ENCODE measurements at places on chromosomes 11 and 22.

DNA sequence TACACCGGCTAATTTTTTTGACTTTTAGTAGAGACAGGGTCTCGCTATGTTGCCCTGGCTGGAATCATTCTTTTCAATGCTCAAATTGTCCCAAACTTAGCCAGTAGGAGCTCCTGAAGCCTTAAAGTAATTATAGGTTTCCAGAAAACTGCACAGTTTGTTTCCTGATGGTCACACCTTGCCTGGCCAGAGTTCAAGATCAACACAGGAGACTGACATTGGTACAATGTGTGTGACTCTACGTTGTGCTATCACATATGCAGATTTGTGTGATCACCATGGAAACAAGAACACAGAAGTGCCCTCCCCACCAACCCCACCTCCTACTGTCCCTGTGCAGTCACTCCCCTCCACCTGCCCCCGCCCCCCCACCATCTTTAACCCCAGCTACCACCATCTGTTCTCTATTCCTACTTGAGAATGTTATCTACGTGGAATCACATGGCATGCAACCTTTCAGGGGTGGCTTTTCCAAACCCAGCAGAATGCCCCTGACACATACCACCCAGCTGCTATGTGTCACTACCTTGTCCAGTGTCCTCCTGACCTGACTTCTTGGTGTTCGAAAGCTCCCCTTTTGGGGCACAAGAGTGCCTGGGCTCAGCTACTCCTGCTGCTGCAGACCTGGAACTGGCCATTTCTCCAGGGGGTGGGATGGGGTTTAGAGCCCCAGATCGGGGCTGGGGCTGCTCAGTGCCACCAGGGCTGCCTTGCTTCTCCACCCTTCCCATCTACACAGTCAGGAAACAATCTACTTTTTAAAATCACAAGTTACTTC, 6.1 kb upstream of the NAP1L4 start:
- DNase-seq = no peak

DNA sequence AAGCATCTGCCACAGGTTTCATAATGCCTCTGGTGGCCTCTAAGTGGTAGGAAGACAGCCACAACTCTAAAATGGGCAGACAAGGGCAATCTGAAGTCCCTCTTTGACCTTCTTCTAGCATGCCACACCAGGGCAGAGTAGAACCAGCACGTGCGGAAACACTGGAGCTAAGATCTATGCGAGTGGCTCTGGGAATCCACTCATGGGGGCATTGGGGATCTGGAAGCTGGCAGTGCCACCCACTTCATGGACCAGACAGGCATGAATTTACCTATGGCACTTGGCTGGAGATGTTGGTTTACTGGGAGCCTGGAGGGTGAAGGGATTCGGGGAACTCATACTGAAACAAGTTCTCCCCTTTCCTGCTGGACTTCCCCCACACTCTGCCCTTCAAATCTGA, 337.4 kb downstream of the MIAT start:
- no peak for DNase-seq

- no peak for DNase-seq
Measured at GRCh38 chr11:78066471-78066870, 2.8 kb downstream of the THRSP start.

DNA sequence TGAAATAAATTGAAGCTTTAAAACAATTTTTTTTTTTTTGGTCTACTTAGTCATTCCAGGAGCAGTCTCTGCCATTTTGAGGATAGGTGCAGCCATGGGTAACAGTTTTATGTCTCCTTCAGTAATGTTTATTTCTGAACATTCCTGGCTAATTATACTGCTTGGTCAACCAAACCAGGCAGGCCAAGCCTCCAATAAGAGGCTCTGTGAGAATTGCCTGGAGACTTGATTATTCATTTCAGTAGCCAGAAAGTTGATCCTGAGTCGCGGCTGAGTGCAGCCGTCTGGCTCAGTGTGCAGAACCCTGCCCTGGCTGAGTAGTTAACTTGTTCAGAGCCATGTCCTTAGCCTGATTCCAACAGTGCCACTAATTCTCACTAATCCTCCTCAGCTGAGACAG, 364.0 kb upstream of the FAT3 start:
- no peak for DNase-seq

GRCh38 chr11:4740735-4741134, 29.0 kb downstream of the OR51F1 start:
- DNase-seq = no peak

DNA sequence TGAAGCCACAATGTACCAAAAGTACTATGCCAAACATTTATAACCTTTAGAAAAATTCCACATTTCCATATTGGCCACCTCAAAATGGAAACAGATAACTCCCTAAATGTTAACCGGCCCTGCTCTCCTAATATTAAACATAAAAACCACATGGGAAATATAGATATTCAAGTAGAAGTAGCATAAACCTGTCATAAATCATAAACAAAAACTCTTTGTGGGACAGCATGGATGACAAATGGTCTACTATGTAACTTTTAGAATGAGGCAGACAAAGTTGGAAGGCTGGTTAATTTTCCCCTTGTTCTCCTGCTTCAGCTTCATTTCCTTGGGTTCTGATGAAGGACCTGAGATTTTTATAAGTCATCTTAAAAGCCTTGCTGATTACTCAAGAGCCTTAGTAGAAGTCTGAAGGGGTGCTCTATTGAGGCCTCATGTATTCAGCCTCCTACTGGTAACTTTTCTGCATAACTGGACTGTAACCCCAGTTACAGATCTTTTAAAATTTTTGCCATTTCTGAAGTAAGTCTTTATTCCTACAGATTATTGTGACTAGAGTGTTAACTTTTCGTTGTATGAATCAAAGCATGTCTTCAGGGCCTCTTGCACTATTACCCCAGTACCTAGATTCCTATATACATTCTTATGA, 116.4 kb downstream of the STIM1 start:
- no peak for DNase-seq

DNA sequence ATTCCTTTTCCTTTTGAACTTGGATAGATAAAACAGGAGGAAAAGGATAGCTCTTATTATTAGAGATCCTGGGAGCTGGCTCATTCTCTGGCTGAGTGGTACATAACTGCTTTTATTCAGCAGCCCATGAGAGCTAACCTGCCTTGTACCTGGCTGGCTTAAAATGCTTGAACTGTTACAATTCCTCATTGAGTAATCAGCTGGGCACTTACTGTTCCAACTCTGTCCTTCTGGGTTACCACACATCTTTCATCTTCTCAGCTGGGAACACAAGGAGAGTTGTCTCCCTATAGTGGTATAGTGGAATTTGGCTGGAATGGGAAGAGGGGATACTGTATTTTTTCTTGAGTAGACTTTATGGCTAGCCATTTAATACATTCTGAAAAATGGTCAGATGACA, 39.8 kb upstream of the SPTBN2 start:
- no peak for DNase-seq

GRCh38 chr11:130515829-130516553, 67.5 kb downstream of the ADAMTS15 start:
- no peak for DNase-seq

DNA sequence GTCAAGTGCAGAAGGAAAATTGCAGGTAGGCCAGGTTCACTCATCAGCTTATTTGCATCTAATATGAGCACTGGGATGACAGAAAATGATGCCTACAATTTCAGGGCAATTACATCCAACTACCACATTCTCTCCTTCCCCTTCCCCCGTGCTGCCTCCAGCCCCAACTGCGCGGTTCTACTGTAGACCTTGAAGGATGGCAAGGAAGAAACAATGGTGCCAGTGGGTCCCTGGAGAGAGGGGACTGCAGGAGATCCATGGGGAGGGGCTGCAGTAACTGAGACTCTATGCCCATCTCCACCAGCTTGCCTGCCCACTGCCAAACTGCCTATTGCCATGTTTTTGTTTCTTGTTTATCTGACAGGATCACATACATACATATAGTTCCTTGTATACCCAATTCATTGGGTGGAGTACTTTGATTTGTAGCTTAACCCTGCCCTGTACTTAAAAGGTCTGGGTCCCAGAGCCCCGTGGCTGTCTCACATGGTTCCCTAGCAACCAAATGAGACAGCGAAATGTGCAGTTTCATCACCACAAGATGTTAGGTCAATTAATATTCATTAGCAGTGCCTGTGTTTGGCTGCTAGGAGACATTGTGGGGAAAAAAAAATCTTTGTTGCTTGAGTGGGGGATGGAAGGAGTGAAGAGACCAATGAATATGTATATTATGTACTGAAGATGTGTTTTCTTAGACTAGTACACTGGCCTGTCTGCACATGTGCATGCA, 253.5 kb upstream of the PLET1 start:
- DNase-seq = no peak

GRCh38 chr11:64090806-64091516, 55.2 kb downstream of the FLRT1 start:
- no peak for DNase-seq

DNA sequence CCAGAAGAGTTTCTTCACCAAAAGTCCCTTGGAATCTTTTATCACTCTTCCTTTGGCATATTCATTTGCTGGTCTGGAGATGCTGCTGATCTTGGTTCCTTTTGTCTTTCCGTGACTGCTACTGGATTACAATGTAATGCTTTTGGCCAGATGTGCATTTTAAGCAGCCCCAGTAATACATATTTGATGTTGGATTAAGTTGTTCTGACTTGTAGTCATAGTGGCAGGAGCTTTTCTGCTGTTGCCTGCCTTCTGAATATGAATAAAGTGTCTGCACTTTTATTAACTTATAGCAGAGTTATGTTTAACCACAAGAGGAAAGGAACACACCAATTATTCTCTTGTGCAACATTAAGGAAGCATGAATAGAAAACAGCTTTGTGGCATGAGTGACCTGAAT, 360.0 kb upstream of the DDI1 start:
- DNase-seq = no peak

- no peak for DNase-seq
Measured at GRCh38 chr22:47564651-47565434, 802.4 kb downstream of the TBC1D22A start.

- DNase-seq = no peak
Measured at GRCh38 chr22:38957808-38958650, 620 bp downstream of the APOBEC3A start.

- DNase-seq = no peak
Measured at GRCh38 chr22:40791241-40791640, 27.9 kb downstream of the SLC25A17 start.

DNA sequence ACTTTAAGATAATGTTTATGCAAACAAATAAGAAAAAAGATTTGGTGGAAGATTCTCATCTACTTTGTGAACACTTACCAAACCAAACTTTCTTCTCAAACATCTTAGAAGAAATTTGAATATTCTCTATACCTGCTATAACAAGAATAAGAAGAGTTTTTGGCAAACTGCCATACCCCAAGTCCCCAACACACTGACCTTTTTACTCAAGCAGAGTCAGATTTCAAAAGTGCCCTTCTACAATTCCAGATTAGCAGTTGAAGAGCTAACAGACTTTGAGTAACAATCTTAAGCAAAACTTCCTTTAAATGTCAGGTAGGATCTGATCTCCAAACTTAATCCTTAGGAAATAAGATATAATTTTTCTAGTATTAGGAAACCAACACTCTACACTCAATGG, 33.9 kb downstream of the TSG101 start:
- no peak for DNase-seq

- DNase-seq = no peak
Measured at GRCh38 chr11:36296884-36297543, 926 bp downstream of the PRR5L start.

- no peak for DNase-seq
Measured at GRCh38 chr22:49903322-49904039, 14.8 kb downstream of the ALG12 start.

GRCh38 chr22:20956258-20957101, 10.6 kb upstream of the AIFM3 start:
- DNase-seq = no peak

DNA sequence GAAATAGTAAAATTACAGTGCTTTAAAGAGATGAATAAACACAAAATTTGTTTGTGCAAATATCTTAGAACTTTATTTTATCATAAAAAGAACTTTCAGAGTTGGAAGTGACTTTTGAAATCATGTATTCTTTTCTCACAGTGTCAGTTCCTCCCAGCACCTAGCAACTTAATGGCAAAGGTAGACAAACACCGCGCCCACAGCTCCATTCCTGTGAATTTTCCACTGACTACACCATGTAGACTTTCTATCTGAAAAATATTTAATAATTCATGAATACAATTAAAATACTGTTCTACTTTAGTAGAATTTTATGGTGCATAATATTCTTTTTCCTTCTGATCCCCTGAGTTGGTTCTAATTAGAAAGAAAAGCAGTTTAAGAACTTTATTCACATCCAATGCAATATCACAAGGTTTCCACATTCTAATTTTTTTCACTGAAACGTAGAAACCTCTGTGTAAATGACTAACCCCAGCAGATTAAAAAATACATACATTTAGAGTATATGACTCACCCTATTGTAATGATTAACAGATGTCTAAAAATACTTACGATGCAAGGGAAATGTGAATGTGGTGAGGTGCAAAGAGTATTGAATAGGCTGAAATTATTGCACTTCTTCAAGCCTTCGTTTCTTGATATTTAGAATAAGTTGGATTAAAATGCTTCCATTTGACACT, 218.2 kb upstream of the CCDC179 start:
- no peak for DNase-seq

DNA sequence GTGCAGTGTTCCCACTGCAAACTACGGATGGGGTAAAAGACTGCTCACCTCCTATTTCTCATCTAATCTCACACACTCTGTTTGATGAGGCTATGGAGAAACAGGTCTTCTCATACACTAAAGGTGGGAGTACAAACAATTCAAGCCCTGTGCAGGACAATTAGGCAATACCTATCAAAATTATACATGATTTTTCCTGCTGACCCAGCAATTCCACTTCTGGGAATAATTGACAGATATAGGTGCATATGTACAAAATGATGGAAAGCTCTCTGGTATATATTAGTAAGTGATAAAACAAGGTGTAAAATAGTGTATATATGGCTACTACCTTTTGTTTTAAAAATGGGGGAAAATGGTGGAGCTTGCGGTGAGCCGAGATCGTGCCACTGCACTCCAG, 23.1 kb downstream of the BDNF start:
- no peak for DNase-seq

DNA sequence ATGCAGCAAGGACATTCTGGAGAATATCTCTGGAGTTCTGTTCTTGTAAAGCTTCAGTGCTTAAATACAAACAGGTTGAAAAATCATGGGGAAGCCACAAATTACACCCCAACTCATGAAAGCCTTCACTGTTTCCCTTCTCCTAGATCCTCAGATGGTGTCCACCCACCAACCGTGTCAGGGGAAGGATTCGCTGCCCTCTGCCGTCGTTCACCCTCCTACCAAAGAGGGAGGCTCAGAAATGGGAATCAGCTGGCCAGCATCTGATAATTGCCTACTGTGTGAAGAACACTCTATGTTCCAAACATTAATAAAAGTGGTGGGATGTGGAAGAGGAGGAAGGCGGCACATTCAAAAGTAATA, 7.4 kb upstream of the HEPACAM start:
- DNase-seq = no peak

- no peak for DNase-seq
Measured at GRCh38 chr11:11535611-11536010, 86.2 kb downstream of the GALNT18 start.

- DNase-seq = no peak
Measured at GRCh38 chr22:22773427-22773826, 114.2 kb upstream of the IGLL5 start.

GRCh38 chr22:44260216-44261035, 52.3 kb downstream of the SHISAL1 start:
- no peak for DNase-seq

GRCh38 chr11:130561441-130561881, 113.0 kb downstream of the ADAMTS15 start:
- no peak for DNase-seq

- no peak for DNase-seq
Measured at GRCh38 chr11:116656011-116656410, 116.8 kb downstream of the BUD13 start.

- no peak for DNase-seq
Measured at GRCh38 chr11:89922195-89922660, at the start of gene TRIM49D1. TRIM49D1 (minus strand) TSS chr11:89922245; CDS start chr11:89917710, 4,535 bp downstream.

- no peak for DNase-seq
Measured at GRCh38 chr11:112318661-112319060, 58.0 kb upstream of the PLET1 start.
